ENCODE measurements at places on chromosomes 12 and 14.
A peak's percentile ranks its signal among the peaks of the same experiment; 100 is the strongest.

DNA sequence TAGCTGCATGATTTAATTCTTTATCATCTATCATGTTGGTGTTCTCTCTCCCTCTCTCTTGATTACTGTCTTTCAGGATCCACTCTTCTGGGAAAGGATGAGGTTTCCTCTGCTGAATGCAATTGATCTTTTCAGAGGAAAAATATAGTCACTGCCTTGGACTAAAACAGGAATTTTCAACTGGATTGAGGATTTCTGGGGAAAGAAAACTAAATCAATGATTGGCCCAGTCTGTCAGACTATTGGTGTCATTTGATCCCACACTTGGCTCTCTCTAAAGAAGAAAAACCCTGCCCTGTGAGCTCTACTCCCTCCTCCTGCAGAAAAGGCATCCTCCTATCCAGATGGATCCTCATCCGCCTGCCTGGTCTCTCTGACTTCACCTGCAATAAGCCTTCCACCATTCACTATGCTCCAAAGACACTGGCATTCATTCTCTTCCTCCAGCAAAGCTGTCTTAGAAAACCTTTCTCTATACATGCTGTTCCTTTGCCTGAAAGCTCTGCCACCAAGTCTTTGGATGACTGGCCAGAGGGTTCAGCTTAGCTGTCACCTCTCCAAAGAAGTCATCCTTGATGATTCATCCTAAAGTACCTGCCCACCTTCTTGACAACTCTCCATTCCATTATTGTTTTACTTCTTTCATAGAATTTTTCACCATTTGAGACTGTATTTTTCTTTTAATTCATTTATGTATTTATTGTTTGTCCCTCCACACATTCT lies 127.7 kb upstream of the CAND1 start:
- no peak for DNase-seq

DNA sequence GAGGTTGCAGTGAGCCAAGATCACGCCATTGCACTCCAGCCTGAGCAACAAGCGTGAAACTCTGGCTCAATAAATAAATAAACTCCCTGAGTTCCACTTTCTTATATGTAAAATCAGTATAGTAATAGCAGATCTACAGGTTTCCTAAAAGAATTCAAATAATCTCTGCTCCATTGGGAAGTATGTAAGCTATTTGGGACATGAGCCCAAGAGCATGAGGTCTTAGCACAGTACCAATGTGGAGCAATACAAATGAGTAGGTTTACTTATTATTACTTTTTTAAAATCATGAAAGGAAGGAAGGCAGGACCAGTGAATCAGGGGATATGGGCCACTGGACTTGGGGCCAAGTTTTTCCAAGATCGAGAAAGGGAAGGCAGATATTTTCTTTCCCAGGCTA lies 216.9 kb upstream of the DIO2 start:
- no peak for DNase-seq

DNA sequence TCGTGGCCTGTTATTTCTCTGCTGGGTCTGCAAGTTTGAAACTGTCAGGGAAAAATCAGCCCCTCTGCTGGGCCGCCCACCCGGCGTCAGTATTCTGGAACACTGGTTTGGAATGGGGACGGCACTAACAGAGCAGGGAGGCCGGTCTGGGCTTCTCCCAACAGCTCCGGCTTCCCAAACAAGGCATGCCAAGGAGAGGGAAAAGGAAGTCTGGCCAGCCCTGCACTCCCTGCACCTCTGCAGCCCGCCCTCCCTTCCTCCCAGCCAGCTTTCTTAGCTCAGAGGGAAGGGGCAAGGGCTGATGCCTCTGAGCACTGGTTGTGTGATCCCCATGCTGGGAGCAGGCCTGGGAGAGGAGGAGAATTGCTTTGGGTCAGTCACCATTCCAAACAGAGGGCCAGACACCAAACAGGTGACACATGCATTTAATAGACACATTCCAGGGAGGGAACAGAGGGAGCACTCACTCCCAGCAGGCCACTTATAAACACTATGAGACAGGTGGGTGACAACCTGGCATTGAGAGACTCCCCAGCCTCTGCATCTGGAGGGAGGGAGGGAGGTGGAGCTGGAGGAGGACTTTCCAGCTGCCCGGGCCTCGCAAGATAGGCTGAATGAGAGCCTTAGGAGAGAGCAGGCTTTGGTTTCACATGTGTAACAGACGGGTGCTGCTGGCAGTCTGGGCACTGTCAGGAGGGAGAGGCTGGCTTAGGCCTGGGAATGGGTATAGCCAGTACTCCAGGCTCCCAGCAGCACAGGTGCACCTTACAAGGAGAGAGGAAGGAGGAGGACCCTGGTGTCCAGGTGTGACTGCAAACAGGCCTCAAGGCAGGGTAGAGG lies 10.3 kb downstream of the KRT75 start:
- no peak for DNase-seq

- DNase-seq, result no peak
These were observed 925 bp upstream of the MIPOL1 start for GRCh38 chr14:37196604-37197420.

DNA sequence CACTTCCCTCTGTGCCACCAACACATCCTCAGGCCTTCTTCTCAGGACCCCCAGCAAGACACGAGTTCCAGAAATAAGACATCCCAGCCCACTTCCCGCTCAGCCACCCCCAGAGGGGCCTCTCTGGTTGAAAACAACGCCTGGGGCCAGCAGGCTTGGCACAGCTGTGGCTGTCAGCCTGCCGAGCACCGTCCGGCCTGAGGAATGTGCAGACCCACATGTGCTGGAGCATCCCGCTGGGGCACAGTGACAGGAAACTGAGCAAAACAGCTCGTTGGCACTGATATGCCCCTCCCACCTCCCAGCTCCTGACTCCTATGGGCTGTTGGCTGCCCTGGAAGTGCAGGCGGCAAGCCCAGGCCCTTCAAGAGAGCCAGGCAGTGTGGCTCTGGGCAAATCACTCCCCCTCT lies 1.4 kb downstream of the SYNE3 start:
- DNase-seq, result peak; percentile 28

- DNase-seq, result no peak
These were observed 164.7 kb downstream of the SUDS3 start for GRCh38 chr12:118541071-118541470.

- DNase-seq, result no peak
These were observed 219.3 kb upstream of the HMGA2 start for GRCh38 chr12:65605019-65605418.

- DNase-seq, result no peak
These were observed 1927.9 kb upstream of the SEL1L start for GRCh38 chr14:83461521-83461920.

DNA sequence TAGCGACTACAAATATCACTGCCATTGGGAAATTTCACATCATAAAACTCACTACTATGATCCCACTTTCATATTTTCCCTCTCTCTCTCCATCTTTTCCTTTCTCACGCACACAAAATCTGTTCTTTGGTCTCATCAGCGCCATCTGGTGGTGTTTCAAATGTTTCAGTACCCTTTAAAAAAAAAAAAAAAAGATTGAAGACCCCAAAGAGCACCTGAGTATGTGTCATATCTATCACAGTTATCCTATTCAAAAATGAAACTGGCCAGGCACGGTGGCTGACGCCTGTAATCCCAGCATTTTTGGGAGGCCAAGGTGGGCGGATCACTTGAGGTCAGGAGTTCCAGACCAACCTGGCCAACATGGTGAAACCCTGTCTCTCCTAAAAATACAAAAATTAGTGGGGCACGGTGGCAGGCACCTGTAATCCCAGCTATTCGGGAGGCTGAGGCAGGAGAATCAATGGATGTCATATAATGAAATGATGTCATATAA lies 72.4 kb downstream of the TTC9 start:
- DNase-seq, result no peak
